DMS79 (cell line): ENCODE measurements at places on chromosomes 5 and 9.

GRCh38 chr9:112505607-112506006 is 19.0 kb downstream of the KIAA1958 start:
- DNase-seq, result no peak

GRCh38 chr5:481347-481746 is 38.4 kb downstream of the EXOC3 start:
- no peak for DNase-seq

DNA sequence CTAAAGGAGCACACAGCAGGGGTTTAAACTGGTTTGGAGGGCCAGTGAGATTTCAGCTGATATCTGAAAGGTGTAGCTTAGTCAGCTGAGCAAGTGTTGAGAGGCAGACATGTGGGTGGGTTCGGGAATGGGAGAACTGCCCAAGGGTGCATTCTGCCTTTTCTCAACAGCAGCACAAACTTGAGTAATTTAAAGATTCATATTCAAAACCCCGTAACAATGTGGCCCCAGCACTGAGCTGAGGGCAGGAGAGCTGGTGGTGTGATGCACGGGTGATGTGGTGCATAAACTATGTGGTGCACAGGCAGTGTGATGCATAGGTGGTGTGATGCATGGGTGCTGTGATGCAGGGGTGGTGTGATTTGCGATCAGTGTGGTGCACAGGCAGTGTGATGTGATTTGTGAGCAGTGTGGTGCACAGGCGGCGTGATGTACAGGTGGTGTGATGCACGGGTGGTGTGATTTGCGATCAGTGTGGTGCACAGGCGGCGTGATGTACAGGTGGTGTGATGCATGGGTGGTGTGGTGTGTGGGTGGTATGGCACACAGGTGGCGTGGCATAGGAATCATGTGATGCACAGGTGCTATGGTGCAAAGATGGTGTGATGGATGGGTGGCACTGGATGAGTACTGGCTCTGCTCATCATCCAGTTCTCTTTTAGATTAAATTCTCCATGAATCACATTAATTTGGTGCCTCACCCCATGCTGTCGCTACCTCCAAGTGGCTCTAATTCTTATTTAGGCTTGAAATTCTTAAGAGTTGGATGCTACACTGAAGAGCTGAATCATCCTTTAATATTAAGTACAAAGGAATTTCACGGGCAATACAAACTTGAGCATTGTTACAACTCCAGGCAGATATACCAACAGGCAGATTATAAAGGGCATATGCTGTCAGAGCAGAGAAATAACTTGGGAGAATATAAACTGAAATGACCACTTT is 53.6 kb downstream of the DAP start:
- DNase-seq, result no peak

GRCh38 chr5:142246-142810 is 49.0 kb upstream of the LRRC14B start:
- no peak for DNase-seq

- DNase-seq, result no peak
Measured at GRCh38 chr5:172119921-172120688, 67.9 kb downstream of the STK10 start.

- DNase-seq, result no peak
Measured at GRCh38 chr9:119974026-119974425, 604.8 kb upstream of the BRINP1 start.

DNA sequence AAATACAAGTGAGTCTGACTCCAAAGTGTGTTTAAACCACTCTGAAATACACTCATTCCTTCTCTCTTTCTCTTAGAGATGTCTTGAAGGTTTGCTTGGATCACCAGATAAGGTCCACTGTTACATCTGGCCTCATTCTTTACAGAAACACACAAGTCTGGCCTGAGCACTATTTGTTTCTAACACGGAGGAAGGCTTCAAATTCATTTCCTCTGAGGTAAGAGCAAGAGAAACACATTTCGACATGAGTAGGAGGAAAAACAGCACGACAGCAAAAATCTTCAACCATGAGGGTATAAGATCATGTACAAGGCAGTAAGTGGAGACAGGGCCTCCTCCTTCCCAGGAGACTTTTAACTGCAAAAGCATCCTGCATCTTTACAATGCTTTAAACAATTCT is 8.0 kb downstream of the SIL1 start:
- no peak for DNase-seq

DNA sequence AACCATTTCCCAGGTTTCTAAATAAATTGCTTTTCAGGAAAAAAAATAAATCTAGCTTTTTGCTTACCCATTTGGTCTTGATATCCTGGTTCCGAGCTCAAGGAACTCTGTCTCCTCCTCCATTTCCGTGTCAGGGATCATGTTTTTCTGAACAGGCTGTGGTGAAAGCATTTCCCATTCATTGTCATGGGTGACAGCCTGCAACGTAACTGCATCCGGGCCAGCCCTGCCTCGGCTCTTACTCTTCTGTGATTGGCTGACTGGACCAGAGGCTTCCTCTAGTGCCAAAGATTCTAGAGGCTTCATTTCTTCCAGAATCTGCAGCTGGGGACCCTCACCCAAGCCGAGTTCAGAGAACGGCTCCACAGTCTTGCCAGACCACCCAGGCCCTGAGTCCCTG is 61.0 kb upstream of the PCA3 start:
- DNase-seq, result no peak

DNA sequence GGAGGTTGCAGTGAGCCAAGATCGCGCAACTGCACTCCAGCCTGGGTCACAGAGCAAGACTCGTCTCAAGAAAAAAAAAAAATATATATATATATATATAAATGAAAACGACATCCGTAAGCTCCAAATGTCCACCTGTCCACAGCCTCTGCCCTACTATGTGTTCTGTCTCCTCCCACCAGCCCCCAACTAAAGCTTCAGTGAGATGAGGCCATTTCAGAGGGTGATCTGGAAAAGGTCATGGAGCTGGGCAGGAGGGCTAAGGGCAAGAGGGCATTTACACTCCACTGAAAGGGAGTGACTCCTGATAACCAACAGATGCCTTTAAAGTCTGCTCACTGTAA is 2.4 kb downstream of the SPRY4 start:
- DNase-seq, result no peak

DNA sequence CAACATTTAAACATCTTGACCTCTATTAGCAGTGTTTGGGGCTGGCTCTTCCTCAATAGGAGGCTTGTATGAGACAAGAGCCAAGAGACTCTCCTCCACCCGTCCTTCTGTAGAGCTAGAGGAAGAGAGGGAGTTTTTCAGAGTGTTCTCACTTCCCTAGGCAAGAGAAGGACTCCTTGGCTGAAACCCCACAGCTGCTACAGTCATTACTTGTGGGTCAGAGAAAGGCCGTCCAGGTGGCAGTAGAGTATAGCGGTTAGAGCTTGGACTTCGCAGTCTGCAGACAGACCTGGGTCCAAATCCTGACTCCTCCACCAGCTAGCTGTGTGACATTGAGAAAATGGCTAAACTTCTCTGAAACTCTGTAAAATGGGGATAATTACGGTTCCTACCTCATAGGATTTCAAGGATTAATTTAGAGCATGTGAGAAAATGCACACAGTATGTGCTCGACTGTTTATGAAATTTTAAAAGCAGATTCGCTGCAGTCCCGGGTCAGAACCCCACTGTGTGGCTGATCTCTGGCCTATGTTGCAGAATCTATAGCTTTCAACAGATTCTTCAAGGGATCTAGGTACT is 80.8 kb upstream of the ARAP3 start:
- DNase-seq, result no peak

DNA sequence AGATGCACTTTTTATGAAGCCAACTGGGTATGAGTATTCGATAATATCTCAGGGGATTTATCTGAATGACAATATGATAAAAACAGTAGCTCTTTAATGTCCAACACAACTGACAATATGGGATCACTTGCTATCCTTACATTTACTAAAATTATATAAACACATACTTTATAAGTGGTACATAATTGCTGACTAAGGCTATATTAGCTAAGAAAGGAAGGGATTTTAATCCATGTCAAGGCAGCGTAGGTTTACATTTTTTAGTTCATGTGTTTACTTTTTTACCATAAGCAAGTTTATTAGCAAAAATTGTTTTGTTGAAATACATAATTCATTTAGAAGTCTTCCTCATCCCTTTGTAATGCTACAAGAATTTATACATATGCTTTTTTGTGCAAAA is 796.2 kb downstream of the TLE1 start:
- DNase-seq, result no peak

GRCh38 chr5:123398058-123398733 is 25.0 kb downstream of the CEP120 start:
- DNase-seq, result no peak

GRCh38 chr9:69066955-69067354 is 31.4 kb downstream of the FXN start:
- DNase-seq, result no peak

DNA sequence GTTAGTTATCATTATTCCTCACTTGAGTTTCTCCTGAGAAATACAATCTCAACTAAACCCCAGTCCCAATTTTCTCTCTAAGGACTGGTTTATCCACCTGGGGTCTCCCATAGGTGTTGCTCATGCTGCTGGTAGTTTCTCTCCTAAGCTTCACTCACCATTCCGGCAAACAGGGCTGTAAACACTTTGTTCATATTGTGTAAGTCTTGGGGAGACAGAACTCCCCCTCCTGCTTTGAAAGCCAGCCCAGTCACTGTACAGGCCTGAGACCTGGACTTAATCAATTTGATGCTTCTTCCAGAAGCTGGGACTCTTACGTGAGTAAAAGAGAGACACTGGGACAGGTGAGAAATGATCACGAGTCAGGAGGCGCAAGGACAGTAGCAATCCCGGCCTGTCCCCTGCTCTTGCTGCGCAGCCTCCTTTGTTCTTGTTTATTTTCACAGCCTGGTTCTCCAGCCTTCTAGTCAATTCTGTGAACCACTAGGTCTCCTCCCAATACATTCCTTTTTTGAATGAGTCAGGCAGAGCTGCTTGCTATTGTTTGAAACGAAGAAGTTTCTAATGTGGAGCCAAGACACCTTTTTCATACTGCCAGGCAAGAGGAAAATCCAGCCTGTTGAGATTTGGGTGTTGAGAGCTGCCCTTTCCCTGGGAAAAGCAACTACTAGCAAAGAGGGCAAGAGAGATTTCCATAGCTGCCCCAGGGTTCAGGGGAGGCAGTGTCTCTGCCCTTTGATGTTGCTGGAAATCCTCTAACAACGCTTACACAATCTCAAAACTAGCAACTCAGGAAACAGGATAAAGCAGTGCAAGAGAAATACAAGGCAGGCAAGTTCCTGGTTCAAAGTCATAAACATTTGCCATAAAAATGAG is 9.2 kb upstream of the SHROOM1 start:
- DNase-seq, result no peak

DNA sequence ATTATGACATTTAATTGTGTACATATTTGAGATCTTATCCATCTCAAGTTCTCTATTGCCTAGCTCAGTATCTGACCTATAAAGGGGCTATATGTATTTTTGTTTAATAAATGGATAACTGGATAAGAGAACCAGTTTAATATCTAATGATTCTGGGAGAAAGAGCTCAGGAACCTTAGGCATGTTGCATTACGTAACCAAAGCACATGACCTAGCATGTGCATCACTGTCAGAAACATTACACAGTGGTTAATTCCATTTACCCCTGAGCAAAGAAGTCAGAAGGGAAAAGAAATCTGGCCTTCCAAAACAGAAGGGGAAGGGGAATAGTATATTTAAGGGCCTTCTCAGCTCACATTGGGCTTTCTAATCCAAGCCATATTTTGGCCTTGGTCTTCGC is 12.3 kb downstream of the PAPPA start:
- no peak for DNase-seq

GRCh38 chr5:115949096-115949495 is 13.2 kb upstream of the LVRN start:
- no peak for DNase-seq

DNA sequence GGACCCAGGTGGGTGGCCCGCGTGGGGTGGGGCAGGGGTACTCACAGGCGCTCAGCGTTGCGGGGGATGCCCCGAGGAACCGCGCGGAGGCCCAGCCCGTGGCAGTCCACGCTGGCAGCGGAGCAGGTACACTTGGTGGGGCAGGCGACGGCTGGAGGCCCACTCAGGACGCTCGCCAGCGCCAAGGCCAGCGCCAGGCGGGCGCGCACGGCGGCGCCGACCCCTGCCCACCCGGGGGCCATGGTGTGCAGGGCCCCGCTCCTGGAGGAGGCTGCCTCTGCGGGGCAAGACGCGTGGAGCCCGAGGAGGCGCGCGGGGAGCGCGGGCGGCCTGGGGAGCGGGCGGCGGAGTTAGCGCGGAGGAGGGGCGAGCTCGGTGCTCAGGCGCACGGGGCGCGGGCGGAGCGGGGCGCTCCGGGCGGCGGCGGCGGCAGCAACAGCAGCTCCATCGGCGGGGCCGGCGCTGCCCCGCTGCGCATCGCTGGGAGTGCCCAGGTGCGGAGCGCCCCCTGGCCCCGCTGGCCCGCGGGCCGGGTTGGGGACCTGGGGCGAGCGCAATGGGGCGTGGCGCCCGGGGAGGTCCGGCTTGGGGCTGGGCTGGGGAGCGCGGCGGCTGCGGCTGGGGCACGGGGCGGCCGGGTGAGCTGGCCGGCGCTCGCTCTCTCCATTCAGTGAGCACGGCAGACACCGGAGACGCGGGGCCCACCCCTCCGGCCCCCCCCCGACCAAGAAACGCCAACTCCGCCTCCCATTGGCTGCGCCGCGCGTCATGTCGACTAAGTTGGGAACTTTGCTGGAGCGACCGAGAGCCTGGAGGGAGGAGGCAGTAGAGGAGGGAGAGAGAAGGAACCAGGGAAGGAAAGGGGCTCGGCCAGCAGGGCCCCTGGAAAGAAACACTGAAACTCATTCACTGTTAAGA is at the start of gene SLIT3:
Gene SLIT3 (minus strand): TSS at position 672 of the 918 bp plus-strand sequence. CDS start 430 bp downstream, at position 242.
- DNase-seq, result no peak

DNA sequence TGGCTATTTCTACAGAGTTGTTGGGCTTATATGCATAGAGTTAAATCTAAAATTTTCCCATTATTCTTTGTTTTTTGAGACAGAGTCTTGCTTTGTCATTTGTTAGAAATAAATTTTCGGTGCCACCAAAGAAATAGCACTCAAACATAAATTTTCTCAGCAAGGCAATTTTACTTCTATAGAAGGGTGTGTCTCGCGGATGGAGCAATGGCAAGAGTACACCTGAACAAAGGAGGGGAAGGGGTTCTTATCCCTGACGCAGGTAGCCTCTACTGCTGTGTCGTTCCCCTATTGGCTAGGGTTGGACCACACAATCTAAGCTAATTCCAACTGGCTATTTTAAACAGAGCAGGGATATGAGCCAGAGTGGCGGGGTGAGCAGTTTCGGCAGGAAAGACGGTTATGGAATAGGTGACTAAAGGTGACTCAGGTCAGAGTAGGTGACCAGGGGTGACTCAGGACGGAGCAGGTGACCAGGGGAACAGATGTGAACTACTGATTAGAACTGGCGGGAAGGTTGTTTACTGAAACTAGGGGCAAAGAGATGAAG is 57.2 kb downstream of the C9orf85 start:
- no peak for DNase-seq

- no peak for DNase-seq
Measured at GRCh38 chr9:15461601-15462000, 38.9 kb downstream of the SNAPC3 start.
